ENCODE measurements at places on chromosomes 2 and 18.

DNA sequence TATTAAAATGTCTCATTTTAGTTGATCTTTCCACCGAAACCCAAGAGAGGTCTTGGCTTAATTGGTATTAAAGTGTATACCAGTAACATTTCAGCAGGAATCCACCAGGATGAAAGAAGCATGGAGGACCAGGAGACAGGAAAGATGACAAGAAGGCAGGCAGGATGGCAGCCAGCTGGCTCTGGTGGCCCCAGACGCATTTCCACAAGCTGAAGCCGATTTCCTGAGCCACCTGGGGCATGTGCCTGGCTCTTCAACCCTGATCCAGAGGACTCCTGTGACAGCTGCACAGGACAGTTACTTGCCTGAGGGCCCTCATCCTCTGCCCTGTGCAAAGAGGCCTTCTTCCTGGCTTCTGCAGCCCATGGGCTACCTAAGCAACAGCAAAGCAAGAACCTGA lies 56.9 kb upstream of the NFU1 start:
- DNase-seq, result no peak

GRCh38 chr2:148259674-148260073 lies 238.8 kb downstream of the MBD5 start:
- DNase-seq, result no peak

GRCh38 chr2:237806334-237806733 lies 7.8 kb downstream of the RBM44 start:
- no peak for DNase-seq

- no peak for DNase-seq
These were observed 66.7 kb downstream of the RTN4 start for GRCh38 chr2:54983345-54984220.

GRCh38 chr2:129117434-129117833 lies 798.8 kb upstream of the HS6ST1 start:
- no peak for DNase-seq

DNA sequence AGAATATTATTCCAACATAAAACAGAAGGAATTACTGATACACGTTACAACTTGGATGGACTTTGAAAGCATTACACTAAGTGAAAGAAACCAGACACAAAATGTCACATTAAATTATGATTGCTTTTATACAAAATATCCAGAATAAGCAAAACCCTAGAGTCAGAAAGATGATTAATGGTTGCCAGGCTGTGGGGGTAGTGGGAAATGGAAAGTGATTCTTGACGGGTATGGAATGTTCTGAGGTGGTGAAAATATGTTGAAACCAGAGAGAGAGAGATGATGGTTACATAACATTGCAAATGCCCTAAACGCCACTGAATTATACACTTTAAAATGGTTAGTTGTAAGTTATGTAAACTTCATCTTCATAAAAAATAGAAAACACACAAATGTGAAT lies 1057.2 kb upstream of the TMEFF2 start:
- no peak for DNase-seq

GRCh38 chr2:8151888-8152287 lies 530.0 kb upstream of the ID2 start:
- DNase-seq, result no peak

DNA sequence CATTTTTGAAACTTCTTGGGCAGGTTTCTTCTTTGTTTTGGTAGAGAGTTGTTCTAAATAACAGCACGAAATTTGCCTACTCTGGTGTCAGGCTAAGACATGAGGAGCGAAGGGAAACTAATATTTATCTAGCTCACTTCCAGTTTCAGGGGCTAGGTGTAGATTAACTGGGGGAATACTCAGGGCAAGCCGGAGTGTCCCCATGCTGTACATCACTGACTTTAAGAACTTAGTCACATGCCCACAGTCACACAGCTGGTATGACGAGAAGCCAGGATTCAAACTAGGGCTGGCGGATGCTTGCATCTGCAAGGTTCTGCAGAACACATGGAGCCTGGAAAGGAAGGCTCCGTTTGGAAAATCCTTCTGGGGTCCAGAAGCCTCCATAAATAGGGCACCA lies 133.3 kb downstream of the ALPK2 start:
- no peak for DNase-seq

GRCh38 chr2:197516393-197516761 lies 511 bp downstream of the MOB4 start:
- peak; percentile 35 for DNase-seq

- no peak for DNase-seq
These were observed 683.0 kb downstream of the DSC3 start for GRCh38 chr18:30359521-30359920.

GRCh38 chr2:172947461-172948153 lies 128.0 kb upstream of the MAP3K20 start:
- no peak for DNase-seq

GRCh38 chr2:214514704-214515103 lies 103.8 kb downstream of the VWC2L start:
- DNase-seq, result no peak

DNA sequence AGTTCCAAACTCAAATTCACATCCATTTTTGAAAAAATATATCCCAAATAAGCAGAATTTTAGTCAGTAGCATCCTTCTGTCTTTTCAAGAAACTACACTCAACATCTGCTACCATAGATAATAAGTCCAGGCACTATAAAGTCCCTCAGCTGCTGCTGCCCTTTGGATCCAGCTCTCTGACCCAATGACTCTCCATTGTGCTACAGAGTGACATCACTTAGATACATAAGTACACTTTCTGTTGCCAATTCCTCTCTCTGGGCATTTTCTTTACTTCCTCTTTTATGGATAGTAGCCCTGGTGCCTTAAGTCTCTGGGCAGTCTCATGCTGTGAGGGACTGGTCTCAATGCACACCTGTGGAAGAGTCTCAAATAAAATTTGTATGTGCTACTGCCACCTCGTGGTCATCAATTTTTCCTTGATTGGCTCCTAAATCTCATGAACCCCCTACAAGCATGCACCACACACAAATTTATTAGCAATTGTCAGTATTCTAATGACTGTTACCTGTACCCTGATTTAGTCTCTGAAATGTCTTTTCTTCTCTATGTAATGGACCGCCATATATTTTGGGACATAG lies 219.2 kb downstream of the LRP1B start:
- DNase-seq, result no peak

GRCh38 chr2:126761256-126761980 lies 105.5 kb downstream of the GYPC start:
- peak; percentile 43 for DNase-seq

DNA sequence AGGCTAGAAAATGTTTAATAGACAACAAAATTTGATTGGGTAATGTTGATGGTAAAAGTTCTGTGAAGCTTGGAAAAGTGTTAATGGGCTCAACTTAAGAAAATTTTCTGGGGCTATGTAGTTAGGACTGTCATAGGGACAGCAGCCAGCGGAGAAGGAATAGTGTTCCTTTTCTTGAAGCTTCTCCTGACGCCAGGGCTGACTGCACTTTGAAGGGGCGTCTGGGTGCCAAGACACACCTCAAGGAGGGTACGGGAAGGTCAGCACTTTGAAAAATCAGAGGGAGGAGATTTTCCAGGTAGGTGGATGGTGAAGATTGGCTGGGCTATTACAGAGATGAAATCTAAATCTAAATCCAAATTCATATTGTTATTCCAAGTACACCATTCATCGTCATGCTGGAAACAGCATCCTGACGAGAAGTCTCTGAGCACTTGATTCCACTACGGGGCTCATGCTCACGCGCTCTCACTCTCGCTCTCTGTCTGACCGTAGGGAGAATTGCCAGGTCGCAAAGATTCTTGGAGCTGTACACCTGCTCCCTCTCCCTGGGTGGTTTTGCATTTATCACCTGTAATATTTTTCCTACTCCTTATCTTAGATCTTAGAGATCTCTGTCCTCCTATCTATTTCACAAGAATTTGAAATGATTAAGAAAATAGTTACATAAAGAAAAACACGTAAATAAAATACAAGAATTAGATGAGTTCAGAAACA lies 91.0 kb downstream of the ITGB1BP1 start:
- DNase-seq, result no peak

DNA sequence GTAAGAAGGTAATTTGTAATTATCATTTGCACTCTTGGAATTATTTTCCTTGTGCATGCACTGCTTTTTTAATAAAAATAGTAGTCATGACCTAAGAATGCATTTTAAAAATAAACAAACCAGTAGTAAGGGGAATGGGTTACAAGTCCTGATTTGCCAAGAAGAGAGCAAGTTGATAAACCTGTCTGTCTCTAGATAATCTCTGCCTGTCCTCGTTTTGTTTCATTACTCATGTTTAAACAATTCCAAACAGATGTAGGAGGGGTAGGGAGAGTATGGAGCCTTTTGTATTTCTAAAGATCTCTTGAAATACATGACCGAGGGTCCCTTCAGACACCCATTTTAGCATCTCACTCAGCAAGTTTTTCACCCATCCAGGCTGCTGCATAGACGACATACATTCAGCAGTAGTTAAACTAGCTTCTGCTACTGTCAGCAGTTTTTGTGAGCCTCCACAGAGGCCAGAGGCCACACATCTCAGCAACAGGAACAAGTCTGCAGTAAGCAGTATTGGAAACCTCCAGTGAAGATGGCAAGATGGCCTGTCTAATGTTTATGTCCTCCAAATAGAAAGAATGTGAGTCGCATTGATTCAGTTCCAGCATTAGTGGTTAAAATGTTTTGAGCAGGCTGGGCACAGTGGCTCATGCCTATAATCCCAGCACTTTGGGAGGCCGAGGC lies 2.3 kb upstream of the EXOC6B start:
- DNase-seq, result no peak

GRCh38 chr2:98664323-98664722 lies 55.9 kb downstream of the UNC50 start:
- no peak for DNase-seq

DNA sequence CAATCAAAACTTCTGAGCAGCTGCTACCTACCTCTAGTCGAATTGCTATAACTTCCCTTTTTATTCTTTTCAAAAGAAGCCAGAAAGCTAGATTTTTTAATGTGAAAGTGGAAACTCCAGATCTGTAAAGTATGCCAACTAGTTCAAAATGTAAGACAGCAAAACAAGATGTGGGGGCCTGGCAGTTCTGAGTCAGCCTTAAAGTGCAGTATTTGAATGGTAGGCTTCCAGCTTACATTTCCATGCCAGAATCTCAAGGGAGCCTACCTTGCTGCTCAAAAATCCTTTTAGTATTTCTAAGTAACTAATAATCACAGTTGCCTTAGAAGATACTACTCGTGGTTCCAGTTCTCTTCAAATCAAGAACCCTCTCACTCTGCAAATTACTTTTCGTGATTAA lies 1288.7 kb downstream of the LRP1B start:
- no peak for DNase-seq

DNA sequence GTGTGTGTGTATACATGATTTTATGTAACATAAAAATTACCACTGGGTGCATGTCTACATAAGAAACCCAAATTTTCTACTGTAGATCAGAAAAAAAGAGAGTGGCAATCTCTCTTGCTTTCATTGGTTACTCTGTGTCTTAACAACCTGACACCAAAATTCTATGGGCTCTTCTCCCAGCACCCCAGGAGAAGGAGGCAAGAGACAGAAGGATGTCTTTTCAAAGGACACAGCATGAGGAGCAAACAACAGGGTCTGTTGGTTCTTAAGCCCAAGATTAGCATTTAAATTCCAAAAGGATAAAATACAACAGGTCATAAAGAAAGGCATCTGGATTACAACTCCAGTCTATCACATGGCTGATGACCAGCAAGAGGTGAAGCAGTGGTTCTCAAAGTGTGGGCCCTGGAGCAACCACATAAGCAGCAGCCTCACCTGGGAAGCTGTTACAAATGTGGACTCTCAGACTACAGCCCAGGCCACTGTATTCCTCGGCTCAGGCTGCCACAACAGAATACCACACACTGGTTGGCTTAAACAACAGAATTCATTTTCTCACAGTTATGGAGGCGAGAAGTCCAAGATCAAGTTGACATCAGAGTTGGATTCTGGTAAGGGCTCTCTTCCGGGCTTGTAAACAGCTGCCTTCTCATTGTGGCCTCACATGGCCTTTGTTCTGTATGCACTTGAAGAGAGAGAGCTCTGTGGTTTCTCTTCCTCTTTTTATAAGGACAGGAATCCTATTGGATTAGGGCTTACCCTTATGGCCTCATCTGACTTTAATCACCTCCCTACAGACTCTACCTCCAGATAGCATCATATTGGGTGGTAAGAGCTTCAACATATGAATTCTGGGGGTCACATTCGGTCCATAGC lies 79.8 kb upstream of the RNF152 start:
- no peak for DNase-seq
